ENCODE measurements at places on chromosomes 16 and 17. TPM values are rescaled to one million over a fixed set of nuclear protein-coding genes. Genes with fewer than 3 reads are reported as not detected.
A peak's percentile ranks its signal among the peaks of the same experiment; 100 is the strongest.

GRCh38 chr17:79982986-79983385 lies 52.7 kb downstream of the TBC1D16 start:
- no peak overlapping the region for H3K4me3 ChIP-seq
- peaks cover 8% of the 10 kb centered on the region for H3K36me3 ChIP-seq
- peaks cover 6% of the 10 kb centered on the region for H3K4me1 ChIP-seq
- no peak for DNase-seq
- no peaks in the 10 kb centered on the region for H3K27me3 ChIP-seq

Gene NOD2
- 28.1 TPM for total RNA-seq

DNA sequence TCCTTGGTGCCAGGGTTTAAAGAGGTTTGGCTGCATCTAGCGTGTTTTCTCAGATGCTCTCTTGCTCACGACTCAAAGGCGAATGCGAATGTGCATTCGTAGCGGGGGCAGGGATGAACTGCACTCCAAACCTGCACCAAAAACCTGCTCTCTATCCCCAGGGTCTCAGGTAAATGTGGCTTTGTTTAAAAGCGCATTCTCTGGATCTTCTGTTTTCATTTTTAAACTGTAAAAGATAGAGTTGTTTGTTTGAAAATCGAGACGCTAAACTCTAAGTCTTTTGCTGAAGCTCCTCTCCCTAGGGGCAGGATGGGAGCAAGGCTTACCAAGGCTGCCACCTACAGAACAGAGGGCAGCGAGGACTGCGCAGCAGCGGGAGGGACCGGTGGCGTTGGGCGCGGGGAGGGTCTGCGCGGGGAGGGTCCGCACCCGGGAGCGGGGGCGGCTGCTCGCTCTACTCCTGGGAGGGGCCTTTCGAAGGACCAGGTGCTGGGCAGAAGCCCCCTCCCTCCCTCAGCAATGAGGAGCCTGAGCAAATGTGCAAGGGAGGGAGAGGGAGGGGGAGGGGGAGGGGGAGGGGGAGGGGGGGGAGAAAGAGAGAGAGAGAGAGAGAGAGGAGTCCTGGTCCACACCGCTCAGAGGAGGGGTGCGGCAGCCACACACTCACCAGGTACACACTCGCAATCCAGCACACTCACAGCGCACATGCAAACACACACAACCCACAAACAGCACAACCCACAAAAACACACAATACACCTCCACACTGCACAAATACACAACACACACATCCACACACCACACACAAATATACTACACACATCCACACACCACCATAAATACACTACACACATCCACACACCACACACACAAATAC lies 142.8 kb downstream of the GRIN2A start:
- no peaks in the 10 kb centered on the region for H3K27me3 ChIP-seq
- H3K4me3 ChIP-seq: peak overlapping the region; percentile 56

GRCh38 chr17:75617218-75617617 lies 16.0 kb upstream of the SMIM5 start:
- no peak for DNase-seq
- H3K27ac ChIP-seq: no peak overlapping the region

DNA sequence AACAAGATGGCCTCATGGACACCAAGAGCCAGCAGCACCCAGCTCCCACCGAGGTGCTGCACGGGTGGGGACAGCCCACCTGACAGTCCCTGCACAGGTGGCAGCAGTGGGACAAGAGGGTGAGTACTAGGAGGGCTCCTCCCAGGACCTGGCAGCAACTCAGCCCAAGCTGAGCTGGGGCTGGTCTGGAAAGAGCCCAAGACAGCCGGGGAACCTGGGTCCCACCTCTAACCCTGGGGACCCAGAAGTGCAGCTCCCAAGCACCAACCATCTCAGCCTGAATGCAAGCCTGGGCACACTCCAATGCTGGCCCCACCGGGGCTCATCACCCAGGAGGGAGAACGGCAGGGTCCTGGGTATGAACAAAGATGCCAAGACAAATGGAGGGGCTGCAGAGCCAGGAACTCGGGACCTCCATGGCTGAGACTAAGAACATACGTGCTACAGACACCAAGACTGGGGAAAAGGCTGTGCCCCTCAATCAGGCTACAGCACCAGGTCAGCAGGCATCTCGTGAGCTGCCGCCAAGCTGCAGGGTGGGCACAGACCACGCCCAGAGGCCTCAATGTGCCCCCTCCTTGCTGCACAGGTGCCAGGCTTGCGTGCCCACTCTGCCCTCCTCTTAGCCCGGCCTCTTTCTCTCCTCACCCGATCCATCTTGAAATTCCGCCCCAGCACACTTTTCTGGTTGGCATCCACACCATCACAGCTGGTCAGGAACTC lies 37.5 kb upstream of the GSG1L start:
- no peaks in the 10 kb centered on the region for H3K27me3 ChIP-seq
- no peak overlapping the region for H3K27ac ChIP-seq
- no peaks in the 10 kb centered on the region for H3K4me1 ChIP-seq
- H3K4me3 ChIP-seq: no peak overlapping the region
- peaks cover 53% of the 10 kb centered on the region for H3K36me3 ChIP-seq

DNA sequence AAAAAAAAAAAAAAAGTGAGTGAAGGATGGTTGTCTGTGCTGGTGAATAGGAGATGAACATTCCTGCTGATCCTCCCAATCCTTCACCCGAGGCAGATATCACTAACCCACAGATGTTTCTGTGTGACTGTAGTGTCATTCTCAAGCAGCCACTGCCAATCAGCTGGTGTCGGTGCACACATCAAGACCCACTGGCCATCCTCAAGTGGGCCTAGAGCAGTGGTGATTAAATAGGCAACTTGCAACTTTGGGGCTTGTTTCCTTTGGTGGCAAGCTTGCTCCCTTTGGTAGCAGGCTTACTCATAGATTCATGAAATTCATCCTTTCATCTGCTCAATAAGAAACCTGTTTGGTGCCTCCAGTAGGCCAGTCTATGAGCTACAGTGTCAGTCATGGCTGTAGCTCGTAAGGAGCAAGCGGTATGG lies 51.1 kb upstream of the LGALS9 start:
- no peak for DNase-seq
- peaks cover 3% of the 10 kb centered on the region for H3K4me1 ChIP-seq
- no peak overlapping the region for H3K27ac ChIP-seq

GRCh38 chr16:2848933-2849725 lies 8.8 kb downstream of the PRSS22 start:
- no peak for DNase-seq
- no peaks in the 10 kb centered on the region for H3K27me3 ChIP-seq
- no peak overlapping the region for H3K27ac ChIP-seq
- H3K4me1 ChIP-seq: no peaks in the 10 kb centered on the region
- no peak overlapping the region for H3K4me3 ChIP-seq
- H3K36me3 ChIP-seq: no peaks in the 10 kb centered on the region

DNA sequence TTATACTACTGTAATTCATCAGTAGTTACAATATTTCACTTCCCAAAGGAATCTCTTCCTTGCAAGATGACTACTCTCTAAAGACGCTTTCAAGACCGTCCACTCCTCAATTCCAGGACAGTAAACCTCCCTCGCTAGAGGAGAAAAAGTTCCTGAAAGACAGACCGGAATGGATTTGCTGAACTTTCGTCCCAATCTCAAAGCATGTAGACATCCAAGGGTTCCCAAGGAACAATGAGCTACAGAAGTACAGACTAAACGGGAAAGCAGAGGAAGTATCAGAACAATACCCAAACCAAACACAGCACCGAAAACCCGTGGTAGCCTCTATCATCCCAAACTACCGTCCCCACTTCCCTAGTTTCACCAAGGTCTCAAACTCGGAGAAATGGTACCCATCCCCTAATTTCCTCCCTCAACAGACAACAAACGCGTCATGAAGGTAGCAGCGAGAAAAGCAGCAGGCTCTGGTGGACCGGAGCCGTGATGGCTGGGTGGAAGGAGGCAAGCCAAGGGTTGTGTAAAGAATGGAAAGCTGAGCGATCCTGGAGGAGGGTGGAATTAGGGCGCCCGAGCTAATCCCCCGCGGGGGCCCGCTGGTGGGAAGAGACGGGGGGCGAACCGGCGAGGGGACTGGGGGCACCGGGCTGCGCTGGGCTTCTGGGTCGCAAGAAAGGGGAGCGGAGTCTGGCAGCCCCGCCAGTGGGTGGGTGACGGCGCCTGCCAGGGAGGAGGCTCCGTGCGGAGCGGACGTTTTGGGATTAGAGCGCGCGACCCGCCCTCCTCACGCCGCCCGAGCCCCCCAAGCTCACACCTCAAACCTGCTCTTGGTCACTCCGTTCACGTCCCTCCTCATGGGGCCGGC lies 647 bp downstream of the FBXL20 start:
- H3K4me1 ChIP-seq: peaks cover 47% of the 10 kb centered on the region
- peak overlapping the region; percentile 93 for H3K27ac ChIP-seq
- peaks cover 14% of the 10 kb centered on the region for H3K36me3 ChIP-seq
- H3K27me3 ChIP-seq: no peaks in the 10 kb centered on the region
- peak overlapping the region; percentile 84 for H3K4me3 ChIP-seq

Gene JUP
- total RNA-seq: 1,498 TPM

GRCh38 chr17:49753959-49754391 lies 10.0 kb downstream of the FAM117A start:
- no peak overlapping the region for H3K27ac ChIP-seq
- H3K4me1 ChIP-seq: peaks cover 13% of the 10 kb centered on the region
- DNase-seq: no peak
- no peak overlapping the region for H3K4me3 ChIP-seq
- H3K27me3 ChIP-seq: no peaks in the 10 kb centered on the region
- peaks cover 4% of the 10 kb centered on the region for H3K36me3 ChIP-seq

- H3K4me1 ChIP-seq: no peaks in the 10 kb centered on the region
- peaks cover 13% of the 10 kb centered on the region for H3K36me3 ChIP-seq
- no peak for DNase-seq
- H3K27ac ChIP-seq: peak overlapping the region; percentile 98
Observed at GRCh38 chr16:75147968-75148310, 385 bp upstream of the ZFP1 start.

Gene ZSWIM7
- 13.4 TPM for total RNA-seq

GRCh38 chr17:63644846-63645245 lies 22.6 kb downstream of the MAP3K3 start:
- DNase-seq: no peak
- no peak overlapping the region for H3K4me3 ChIP-seq
- H3K36me3 ChIP-seq: no peaks in the 10 kb centered on the region
- no peak overlapping the region for H3K27ac ChIP-seq

DNA sequence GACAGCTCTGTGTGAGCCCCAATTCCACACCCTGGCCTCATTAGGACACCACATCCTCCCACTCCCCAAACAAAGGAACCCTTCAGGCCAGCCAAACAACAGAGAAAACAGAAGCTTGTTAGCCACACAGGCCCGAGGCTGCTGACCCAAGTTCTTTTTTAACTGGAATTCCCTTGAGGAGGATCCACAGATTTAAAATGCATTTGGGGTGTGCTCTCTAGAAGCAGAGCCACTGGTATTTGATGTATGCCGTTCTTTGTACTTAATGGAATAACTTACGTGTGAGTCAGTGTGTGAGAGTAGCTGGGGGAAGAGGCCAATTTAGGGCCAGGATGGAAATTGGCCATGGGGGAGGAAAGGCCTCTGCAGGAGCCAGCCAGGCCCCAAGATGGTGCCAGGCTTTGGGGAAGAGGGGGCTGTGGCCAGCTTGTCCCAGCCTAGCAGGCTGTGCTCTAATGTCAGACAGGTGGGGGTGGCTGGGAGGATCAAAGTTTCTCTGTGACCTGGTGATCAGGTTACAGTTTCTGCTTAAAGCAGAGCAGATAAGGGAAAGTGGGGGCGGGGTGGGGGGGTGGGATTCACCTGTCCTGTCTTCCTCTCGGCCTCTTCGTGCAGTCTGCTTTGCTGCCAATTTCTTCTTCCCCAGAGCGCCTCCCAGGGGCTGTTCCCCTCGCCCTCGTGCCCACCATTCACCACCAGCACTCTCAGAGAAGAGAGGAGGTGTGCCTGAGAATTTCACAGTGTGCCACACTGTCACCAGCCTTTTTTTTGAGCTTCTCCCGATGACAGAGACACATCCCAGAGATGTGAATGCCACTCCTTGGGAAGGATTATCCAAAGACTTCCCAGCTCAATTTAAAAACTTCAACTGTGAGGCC lies 50.8 kb downstream of the TOM1L2 start:
- DNase-seq: no peak
- no peaks in the 10 kb centered on the region for H3K27me3 ChIP-seq
- peak overlapping the region; percentile 41 for H3K27ac ChIP-seq
- peaks cover 53% of the 10 kb centered on the region for H3K4me1 ChIP-seq
- H3K4me3 ChIP-seq: no peak overlapping the region

DNA sequence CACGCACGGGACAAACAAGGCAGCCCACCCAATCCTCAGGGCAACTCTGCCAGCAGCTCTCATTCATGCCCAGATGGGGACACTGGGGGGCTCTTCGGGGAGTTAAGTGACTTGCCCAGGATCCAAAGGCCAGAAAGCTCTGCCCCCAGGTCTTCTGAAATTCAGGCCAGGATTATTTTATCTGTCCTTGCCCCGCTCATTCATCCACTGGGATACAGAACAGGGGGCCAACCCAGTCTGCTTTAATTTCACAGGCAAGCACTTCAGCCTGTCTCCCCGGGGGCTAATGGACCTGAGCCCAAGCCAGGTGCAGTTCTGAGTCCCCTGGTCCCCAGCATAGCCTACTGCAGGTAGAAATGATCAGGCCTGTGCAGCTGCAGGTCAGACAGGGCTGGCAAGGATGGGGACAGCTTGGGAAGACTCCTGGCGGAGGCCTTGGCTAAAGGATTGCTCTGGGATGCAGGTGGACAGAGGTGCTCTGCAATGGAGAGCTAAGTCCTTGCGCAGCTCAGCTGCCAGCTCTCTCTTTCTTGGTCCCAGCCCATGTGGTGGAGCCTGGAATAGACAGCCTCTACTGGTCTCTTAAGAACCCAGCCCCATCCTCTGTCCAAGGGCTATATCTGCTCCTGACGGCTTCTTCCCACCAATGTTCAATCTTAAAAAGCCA lies 766 bp upstream of the B3GNT9 start:
- peaks cover 34% of the 10 kb centered on the region for H3K4me1 ChIP-seq
- H3K27me3 ChIP-seq: no peaks in the 10 kb centered on the region
- H3K36me3 ChIP-seq: peaks cover under 1% of the 10 kb centered on the region
- peak overlapping the region; percentile 84 for H3K27ac ChIP-seq
- peak overlapping the region; percentile 77 for H3K4me3 ChIP-seq

DNA sequence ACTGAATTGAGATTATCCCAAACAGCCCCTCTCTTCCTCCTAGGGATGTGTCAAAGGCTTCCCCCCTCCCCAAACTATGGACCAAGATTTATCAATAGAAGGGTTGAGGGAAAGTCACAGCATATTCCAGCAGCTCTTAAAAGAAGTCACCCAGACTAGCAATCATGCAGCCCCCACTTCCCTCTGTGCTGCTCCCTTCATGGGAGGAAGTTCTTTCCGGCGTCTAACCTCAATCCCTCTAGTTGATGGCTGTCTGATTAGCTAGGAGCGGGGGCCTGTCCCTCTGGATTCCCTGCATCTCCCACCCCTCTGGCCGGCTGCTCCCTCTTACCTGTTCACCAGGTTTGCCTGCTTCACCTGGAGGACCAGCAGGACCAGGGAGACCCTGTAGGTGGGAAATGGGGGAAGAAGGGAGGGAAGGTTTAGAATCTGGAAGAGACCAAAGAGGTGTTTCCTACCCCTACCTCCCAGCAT lies 9.2 kb downstream of the COL1A1 start:
- H3K36me3 ChIP-seq: peaks cover 4% of the 10 kb centered on the region
- DNase-seq: no peak
- H3K4me1 ChIP-seq: no peaks in the 10 kb centered on the region
- no peak overlapping the region for H3K4me3 ChIP-seq
- H3K27ac ChIP-seq: no peak overlapping the region
- no peaks in the 10 kb centered on the region for H3K27me3 ChIP-seq

GRCh38 chr16:75065521-75066149 lies 50.9 kb downstream of the LDHD start:
- H3K27me3 ChIP-seq: no peaks in the 10 kb centered on the region
- H3K36me3 ChIP-seq: no peaks in the 10 kb centered on the region
- peak overlapping the region; percentile 88 for H3K27ac ChIP-seq

Gene G6PC1
- total RNA-seq: not detected

GRCh38 chr16:53090286-53090590 lies 35.4 kb downstream of the CHD9 start:
- peaks cover 69% of the 10 kb centered on the region for H3K4me1 ChIP-seq
- no peak overlapping the region for H3K4me3 ChIP-seq
- peak overlapping the region; percentile 91 for H3K27ac ChIP-seq
- no peaks in the 10 kb centered on the region for H3K27me3 ChIP-seq

Gene TP53I13
- 11.8 TPM for total RNA-seq
